ENCODE measurements at places on chromosomes 3 and 15.
A peak's percentile ranks its signal among the peaks of the same experiment; 100 is the strongest.

GRCh38 chr3:15199493-15200105 is 6.4 kb upstream of the CAPN7 start:
- no peak for DNase-seq

GRCh38 chr15:78264304-78265136 is at the start of gene DNAJA4:
Gene DNAJA4, plus strand, starts transcription at chr15:78264562. Its CDS starts 202 bp downstream, at chr15:78264764.
- DNase-seq, result peak; percentile 66

GRCh38 chr3:43214616-43215015 is 71.7 kb upstream of the SNRK start:
- DNase-seq, result peak; percentile 28

GRCh38 chr3:117281371-117281770 is 571.8 kb downstream of the TUSC7 start:
- DNase-seq, result no peak

- DNase-seq, result no peak
These were observed 48.1 kb downstream of the BBS4 start for GRCh38 chr15:72733941-72734738.

DNA sequence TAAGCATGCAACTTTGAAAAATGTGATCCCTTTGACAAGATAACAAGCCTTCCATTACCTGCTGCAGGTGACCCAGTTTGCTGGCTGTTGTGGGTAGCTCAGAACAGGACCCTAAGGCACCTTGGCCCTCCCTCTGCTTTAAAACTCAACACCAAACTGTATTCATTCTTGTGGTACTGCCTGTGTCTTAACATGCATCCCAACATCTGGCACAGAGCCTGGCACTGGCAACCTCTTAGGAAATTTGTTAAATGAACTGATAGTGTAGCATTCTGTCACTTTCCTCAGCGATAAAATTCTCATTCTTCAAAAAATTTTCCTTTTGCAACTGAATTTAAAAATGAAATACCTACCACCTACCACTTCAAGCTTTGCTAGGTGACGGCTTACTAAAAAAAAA is 287.3 kb upstream of the ADAMTS9 start:
- no peak for DNase-seq

GRCh38 chr3:30440880-30441279 is 165.5 kb upstream of the TGFBR2 start:
- peak; percentile 9 for DNase-seq

Data from dermis blood vessel endothelial cell (primary cell).